ENCODE measurements at places on chromosomes 6 and 20.
A peak's percentile ranks its signal among the peaks of the same experiment; 100 is the strongest.

DNA sequence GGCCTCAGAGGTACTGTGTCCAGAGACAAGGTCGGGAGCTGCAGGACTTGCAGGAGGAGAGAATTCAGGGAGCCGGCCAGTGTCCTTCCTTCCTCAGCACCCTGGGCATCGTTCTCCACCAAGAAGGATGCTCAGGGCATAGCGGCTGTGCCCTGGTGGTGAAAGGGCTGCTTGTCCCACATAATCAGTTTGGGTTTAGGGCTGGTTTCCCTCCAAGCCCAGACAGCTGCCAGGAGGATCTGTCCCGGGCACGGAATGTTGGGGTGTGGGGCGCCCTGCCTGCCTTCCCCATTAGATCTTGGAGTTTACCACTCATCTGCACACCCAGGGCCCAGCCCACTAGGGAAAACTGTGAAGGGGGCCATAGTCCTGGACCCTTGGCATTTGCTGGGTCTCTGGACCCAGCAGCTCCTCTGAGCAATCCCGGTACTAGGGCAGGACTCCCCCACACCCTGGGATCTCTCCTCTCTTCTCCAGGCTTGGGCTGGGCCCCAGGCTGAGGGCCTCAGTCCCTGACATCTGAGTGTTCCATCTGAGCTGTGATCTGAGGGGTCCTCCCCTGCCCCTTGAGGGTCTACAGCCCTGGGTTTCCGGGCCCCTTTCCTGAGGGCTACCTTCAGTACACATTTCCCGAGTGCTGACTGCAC, 18.6 kb upstream of the SPDEF start:
- DNase-seq = no peak

DNA sequence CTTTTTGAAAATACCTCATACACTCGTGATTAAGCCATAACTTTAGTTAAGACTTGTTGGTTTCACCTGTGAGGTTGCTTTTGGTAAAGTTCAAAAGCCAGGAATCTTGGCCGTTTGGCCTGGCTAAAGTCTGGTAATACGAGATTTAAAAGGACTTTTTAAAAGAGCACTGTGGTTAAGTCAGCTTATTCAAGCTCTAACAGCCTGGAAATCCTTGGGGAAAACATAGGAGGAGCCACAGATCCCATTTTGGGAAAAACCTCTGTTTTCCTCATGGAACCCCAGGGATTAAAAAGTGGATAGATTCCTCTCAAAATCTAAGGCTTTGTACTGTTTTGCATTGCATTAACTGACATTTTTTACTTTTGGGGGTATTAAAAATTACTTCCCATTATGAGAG, 13.7 kb upstream of the SLC22A16 start:
- DNase-seq = no peak

DNA sequence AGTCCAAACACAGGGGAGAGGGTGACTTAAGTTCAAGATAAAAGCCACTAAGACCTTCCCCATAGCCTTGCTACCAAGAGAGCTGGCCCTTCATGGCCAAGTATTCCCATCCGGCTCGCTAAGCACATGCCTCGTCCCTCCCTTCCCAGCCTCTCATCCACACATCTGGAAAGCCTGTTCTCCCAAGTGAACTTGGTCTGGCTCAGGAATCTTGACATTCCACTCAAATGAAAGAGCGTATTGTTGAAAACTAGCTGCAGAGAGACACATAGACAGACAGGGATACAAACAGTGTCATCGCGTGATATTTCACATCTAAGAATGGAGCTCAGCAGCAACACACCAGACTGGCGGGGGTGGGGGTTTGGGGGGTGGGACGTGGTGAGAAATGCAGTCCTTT, 182.8 kb upstream of the FOXQ1 start:
- DNase-seq = no peak

DNA sequence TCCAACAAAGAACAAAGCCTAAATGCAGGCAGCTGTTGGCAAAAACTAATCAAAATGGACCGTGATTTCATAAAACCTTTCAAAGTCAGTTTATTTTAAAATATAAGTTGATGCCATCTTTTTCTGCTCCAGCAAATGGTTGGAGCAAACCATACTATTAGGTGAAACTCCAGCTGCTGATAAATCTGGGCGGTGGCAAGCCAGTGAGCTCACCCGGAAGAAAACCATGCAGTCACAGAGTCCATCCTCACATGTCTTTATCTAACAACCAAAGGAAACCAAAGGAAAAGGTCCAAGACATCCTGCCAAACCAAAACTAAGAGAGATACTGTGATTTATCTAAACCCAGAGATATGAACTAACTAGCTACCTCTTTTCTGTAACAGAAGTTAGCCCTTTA, 72.6 kb downstream of the HIVEP2 start:
- DNase-seq = no peak

GRCh38 chr6:42453654-42454427, 2.1 kb upstream of the TRERF1 start:
- DNase-seq = peak; percentile 38

DNA sequence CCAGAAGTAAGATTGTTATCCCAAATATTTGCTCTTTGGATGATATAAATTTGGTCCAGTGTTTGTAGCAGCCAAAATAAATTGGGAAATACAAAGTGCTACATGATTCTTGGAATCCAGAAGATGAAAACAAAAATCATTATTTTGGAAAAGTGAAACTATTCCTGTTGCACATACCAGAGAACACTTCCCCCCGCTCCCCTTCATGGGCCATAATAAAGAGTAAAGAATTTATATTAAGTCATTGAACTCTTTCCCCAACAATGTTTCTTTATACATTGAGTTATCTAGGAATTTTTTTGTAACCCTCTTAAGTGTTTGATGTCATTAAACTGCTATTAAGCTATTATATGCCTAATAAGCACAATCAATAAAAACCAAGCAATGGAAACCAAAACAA, 490.4 kb upstream of the HS3ST5 start:
- DNase-seq = no peak

- no peak for DNase-seq
These were observed 38.1 kb upstream of the PDE7B start for GRCh38 chr6:135813401-135813800.

GRCh38 chr6:108157981-108158525, 7.8 kb upstream of the NR2E1 start:
- DNase-seq = no peak

- DNase-seq = no peak
These were observed 8.4 kb downstream of the OR2H2 start for GRCh38 chr6:29593199-29593855.

DNA sequence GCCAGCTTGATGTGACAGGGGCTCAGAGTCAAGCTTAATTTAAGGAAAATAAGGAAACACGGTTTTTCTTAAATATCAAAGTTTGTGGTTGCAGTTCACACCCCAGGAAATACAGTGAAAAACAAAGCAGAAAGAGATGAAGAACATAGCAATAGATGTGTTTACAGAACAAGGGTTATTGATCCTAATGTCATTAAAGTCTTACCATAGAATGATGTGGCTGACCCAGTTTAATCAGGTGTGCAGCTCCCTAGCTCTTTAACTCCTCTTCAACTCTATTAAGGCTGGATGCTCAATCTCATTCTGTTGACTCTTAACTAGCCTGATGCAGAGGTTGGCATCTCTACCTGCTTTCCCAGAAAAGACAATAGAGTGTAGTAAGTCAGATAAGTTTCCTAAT, 7.5 kb upstream of the GTF3C6 start:
- DNase-seq = no peak

GRCh38 chr6:143014764-143015163, 45.9 kb upstream of the AIG1 start:
- DNase-seq = no peak

- DNase-seq = peak; percentile 91
These were observed at the start of gene SLC16A10 for GRCh38 chr6:111087106-111087835. Gene SLC16A10 (plus strand): TSS chr6:111087503. CDS start chr6:111087753, 250 bp downstream.

DNA sequence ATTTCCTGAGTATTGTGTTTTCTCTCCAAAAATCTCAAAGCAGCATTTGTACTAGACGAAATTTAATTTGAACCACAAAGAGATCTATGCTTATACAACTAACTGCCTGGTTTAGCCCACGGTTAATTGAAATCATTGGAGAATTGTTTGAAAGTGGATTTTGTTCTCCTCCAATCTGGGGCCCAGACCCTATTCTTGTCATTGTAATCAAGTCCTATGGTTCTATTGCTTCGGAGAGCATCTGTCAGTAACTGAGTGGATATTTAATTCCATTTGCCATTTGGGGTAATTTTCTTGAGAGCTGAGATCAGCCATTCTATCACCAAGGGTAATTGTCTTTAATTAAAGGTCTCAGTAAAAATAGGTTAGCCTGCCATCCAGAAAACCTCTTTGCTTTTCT, 117.0 kb upstream of the KCNG1 start:
- no peak for DNase-seq

GRCh38 chr6:137676888-137677287, 182.7 kb upstream of the OLIG3 start:
- DNase-seq = no peak

DNA sequence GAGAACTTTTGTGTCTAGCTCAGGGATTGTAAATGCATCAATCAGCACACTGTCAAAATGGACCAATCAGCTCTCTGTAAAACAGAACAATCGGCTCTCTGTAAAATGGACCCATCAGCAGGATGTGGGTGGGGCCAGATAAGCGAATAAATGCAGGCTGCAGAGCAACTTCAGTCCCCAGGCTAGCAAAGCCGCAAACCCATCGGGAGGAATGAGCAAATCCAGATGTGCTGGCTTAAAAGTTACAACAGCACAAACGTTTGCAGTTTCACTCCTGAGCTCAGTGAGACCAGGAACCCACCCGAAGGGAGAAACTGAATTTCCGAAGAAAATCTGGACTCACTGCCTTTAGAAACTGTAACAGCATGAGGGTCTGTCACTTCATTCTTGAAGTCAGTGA, 21.9 kb upstream of the MBOAT1 start:
- no peak for DNase-seq

DNA sequence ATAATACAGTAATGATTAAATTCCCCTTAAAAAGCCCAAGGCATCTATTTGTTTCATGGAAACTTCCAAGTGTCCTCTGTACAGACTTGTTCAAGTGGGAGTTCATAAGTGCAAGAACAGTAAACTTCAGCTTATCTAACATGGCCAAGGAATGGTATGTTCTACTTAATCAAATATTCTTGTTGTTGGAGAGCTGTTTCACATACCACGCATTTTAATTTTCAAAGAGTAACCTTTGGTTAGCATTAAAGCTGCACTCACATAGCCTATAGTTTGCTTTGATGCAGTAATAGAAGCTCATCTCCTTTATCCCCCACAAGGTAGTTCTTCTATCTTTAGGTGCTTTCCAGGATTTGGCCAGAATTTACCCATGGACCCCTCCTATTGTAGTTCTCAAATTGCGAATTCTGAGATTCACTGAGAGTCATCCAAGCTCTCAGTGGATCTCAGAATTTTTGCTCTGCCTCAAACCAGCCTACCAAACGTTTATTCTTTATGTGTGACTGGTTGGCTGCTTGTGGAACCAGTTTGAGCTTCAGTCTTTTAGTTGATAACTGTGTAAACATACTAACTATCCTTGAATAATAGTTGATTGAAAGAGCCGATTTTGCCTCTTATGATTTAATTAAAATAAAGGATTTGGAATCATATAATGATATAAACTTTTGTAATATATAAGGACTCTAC, 668.0 kb upstream of the FLRT3 start:
- DNase-seq = no peak

DNA sequence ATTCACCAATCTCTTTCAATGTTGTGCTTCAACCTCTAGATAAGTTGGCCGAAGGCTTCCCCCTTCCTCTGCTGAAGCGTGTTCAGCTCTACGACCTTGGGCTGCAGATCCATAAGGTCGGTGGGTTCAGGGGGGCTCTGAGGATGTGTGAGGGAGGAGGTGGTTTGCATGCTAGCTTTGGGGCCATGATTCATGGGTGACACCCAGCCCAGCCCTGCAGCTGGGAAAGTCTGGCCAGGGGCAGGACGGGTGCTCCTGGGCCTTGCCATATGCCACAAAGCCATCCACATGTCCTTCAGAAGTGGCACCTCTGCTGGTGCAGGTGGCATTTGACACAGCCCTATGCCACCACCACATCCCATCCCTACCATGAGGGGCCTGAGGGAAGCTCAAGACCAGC, 27.6 kb downstream of the LBP start:
- no peak for DNase-seq

DNA sequence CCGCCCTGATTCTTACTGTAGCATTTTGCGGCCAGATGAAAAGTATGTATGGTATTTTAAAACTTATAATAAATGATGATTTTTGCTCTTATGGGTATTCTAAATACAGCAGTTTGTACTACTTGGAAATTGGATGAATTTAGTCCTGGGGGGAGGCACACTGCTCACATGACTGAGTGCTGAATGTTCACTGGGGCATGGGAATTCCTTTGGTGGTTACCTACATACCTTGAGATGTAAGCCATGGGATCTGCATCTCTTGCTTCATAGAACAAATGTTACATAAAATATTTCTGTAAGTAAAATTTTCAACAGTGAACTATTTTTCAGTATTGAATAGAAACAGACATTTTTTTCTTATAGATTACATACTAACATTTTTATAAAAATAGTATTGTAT, 71.1 kb downstream of the FIG4 start:
- no peak for DNase-seq

DNA sequence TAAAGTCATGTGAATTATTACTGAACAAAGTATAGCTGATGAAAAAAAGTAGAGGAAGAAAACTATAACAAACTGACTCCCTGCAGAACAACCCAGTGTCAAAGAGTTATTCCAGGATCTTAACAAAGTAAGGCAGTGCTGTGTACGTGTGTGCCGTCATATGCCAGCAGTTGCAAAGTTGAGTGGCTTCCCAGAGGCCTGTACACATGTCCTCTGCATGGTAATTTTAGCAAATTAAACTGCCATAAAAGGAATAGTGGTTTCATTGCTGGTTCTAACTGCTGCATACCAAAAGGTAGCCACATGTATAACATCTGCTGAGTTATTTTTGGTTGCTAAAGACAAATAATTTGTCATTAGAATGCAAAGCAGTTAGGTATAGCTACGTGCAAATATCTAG, 44.8 kb downstream of the RIPOR2 start:
- DNase-seq = no peak

DNA sequence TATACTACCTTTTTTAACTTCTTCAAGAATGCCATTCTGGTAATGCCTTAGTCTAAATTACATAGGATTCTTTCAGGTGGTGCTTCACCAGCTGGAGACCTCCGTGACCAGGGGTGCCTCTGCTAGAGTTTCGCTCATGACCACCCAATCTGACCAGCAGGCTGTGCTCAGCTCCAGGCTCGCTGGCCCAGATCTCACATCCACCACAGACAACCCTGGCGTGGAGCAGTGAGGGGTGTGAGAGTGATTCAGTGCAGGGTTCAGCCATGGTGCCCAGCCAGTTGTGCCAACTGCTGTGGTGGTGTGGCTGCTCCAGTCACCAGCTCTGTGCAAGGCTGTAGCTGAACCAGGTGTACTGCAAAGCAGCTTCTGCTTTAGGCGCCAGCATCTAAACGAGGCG, 198.6 kb downstream of the MMUT start:
- DNase-seq = no peak

DNA sequence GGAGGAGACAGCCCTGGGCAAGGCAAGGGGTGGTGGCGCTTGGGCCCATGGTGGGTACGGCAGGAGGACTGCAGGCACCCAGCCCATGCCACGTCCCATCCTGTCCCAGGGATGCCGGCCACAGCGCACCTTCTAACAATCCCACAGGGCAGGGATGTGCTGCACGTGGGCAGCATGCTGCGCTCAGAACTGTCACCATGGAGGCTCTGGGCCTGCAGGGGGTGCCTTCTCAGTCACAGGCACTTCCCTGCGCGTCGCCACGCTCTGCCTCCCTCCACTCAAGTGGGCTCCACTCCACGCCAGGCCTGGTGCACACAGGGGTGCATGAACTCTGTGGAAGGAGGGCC, 2.4 kb downstream of the CABLES2 start:
- DNase-seq = no peak

- no peak for DNase-seq
These were observed 396.0 kb upstream of the BTBD3 start for GRCh38 chr20:11521476-11522365.
